ENCODE measurements at places on chromosomes 1 and 21. TPM values are rescaled to one million over a fixed set of nuclear protein-coding genes. Genes with fewer than 3 reads are reported as not detected.
A peak's percentile ranks its signal among the peaks of the same experiment; 100 is the strongest.

The NR0B2 gene
- total RNA-seq = not detected

DNA sequence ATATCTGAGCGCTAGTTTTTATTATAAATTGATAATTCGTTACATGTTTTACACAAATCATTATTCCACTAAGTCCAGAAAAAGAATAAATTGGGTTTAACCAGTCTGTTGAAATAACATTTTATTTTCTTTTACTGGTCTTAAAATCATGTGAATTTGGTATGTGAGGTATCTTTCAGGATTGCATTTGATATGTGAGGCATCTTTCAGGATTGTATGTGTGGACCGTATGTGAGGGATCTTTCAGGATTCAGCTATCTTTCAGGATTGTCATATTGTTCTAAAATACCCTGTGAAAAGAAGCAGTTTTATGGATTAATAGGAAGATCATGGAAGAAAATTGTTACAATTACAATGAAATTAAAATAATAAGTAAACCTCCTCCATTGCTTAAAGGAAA, 42.9 kb downstream of the USP25 start:
- H3K4me1 ChIP-seq = peaks cover 48% of the 10 kb centered on the region
- H3K27ac ChIP-seq = no peak overlapping the region
- no peak for DNase-seq

DNA sequence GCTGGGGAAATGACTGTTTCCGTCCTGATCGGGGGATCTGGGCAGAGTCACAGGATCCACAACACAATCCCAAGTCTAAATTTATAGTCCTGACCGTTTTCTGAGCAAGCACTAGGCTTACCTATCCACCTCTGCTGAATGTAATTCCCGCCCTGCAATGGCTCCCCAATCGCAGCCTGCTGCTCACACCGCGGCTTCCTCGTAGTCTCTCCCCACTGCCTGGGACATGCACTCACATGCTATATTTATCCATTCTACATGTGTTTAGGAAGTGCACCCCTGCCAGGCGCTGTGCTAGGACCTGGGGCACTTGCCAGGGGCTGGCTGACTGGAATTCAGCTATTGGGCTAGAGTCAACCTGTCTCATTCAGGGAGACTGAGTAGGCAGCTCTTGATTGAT, 246.6 kb upstream of the CSF3R start:
- H3K36me3 ChIP-seq = no peaks in the 10 kb centered on the region
- no peak overlapping the region for H3K27ac ChIP-seq
- no peaks in the 10 kb centered on the region for H3K4me1 ChIP-seq
- DNase-seq = no peak

DNA sequence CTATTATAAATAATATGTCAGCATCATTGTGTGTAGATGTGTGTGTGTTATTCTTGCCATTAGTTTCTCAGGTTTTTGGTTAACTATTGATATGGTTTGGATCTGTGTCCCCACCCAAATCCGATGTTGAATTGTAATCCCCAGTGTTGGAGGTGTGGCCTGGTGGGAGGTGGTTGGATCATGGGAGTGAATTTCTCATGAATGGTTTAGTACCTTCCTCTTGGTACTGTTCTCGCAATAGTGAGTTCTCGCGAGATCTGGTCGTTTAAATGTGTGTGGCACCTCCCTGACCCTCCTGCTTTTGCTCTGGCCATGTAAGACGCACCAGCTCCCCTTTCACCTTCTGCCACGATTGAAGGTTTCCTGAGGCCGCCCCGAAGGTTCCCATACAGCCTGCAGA, 9.6 kb upstream of the POFUT2 start:
- H3K36me3 ChIP-seq = no peaks in the 10 kb centered on the region
- no peaks in the 10 kb centered on the region for H3K27me3 ChIP-seq
- DNase-seq = peak; percentile 0
- peak overlapping the region; percentile 91 for H3K27ac ChIP-seq
- peaks cover 53% of the 10 kb centered on the region for H3K4me1 ChIP-seq
- no peak overlapping the region for H3K4me3 ChIP-seq

GRCh38 chr1:192805832-192806323, 3.0 kb upstream of the RGS2 start:
- peak overlapping the region; percentile 93 for H3K27ac ChIP-seq
- H3K27me3 ChIP-seq = no peaks in the 10 kb centered on the region
- no peak overlapping the region for H3K4me3 ChIP-seq
- no peak for DNase-seq
- no peaks in the 10 kb centered on the region for H3K4me1 ChIP-seq

- no peak for DNase-seq
- peaks cover 17% of the 10 kb centered on the region for H3K4me1 ChIP-seq
- no peak overlapping the region for H3K4me3 ChIP-seq
Measured at GRCh38 chr1:151570819-151571218, 30.7 kb downstream of the TUFT1 start.

All from transverse colon (tissue), 4 donors.